ENCODE measurements at places on chromosomes 7 and 10. TPM values are rescaled to one million over a fixed set of nuclear protein-coding genes. Genes with fewer than 3 reads are reported as not detected.

Gene CLRN3
- total RNA-seq, result not detected

Gene CNTNAP2
- total RNA-seq, result 0.10 TPM

Gene LDB1
- total RNA-seq, result 35.0 TPM

Gene TMEM236
- 0.06 TPM for total RNA-seq

Gene ZNF853
- 2.3 TPM for total RNA-seq

Gene FOXL3
- not detected for total RNA-seq

Gene DYNC1I1
- 0.15 TPM for total RNA-seq

Gene SCART1
- total RNA-seq, result 0.22 TPM

Gene ANKRD61
- total RNA-seq, result 0.84 TPM

Gene CFAP69
- total RNA-seq, result 1.7 TPM

Gene ITGB8
- total RNA-seq, result 1.1 TPM
